ENCODE measurements at places on chromosomes 7 and 10.

GRCh38 chr10:95821720-95822119 lies 65.8 kb downstream of the ENTPD1 start:
- DNase-seq, result no peak

DNA sequence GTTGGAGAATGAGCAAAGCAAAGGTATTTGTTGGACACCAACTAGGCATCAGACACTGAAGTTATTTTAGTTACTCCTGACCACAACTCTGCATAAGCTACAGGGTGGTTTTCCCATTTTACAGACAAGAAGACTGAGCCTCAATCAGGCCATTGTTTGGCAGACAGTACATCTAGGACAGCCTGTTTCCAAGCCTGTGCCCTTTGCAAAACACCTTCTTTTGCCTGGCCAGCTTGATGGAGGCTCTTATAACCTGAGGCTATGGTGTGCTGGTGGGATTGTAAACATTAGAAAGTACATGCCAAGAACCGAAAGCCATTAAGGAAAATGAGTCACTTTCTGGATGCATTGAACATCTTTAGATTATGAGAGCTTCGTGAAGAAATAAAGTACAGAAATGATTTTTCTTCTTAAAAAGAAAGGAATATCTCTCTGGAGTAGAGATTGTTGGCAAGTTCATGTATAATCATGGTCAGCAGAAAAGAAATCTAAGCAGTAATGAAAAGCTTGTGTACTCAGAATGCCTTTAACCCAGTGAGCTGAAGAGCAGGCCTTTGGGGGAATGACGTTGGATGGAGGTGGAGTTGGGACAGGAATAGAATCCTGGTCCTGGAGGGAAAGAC lies 140.6 kb downstream of the KIAA1217 start:
- DNase-seq, result peak; percentile 42

GRCh38 chr7:47635091-47636080 lies 53.5 kb upstream of the TNS3 start:
- no peak for DNase-seq

- DNase-seq, result no peak
These were observed 2.3 kb upstream of the PNPLA8 start for GRCh38 chr7:108528183-108528712.

DNA sequence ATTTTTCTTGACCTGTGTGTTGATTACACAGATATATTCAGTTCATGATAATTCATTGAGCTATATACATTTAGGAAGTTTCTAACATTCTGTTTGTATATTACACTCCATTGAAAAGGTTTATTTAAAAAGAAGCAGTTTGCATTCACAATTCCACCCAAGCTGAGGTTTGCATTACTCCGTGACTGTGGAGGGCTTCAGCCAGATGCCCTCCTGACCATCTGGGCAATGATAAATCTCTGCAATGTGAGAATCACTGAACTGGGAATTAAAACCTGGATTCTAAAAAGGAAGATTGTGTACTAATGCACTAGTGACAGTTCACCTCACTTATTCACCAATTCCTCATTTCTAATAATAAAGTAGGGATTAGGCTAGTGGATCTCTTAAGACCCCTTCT lies 36.4 kb upstream of the CYP2C9 start:
- no peak for DNase-seq

GRCh38 chr10:16458166-16458955 lies 21.6 kb downstream of the PTER start:
- DNase-seq, result no peak

GRCh38 chr7:78953090-78953489 lies 500.4 kb downstream of the MAGI2 start:
- DNase-seq, result peak; percentile 65

- no peak for DNase-seq
These were observed 58.8 kb downstream of the TPST1 start for GRCh38 chr7:66263936-66264335.
